Fibroblast of pulmonary artery (primary cell): ENCODE measurements at places on chromosomes 11 and 22.

DNA sequence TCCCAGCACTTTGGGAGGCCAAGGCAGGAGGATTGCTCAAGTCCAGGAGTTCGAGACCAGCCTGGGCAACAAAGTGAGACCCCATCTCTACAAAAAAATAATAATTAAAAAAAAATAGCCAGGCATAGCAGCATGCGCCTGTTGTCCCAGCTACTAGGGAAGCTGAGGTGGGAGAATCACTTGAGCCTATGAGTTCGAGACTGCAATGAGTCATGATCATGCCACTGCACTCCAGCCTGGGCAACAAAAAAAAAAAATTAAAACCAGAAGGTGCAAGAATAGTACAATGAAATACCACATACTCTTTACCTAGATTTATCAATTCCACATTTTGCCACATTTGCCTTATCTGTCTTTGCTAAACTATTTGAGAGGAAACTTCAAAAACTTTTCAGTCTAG lies 8.2 kb downstream of the DPF2 start:
- no peak for DNase-seq

GRCh38 chr11:78840200-78840599 lies 265.5 kb upstream of the NARS2 start:
- peak; percentile 29 for DNase-seq

DNA sequence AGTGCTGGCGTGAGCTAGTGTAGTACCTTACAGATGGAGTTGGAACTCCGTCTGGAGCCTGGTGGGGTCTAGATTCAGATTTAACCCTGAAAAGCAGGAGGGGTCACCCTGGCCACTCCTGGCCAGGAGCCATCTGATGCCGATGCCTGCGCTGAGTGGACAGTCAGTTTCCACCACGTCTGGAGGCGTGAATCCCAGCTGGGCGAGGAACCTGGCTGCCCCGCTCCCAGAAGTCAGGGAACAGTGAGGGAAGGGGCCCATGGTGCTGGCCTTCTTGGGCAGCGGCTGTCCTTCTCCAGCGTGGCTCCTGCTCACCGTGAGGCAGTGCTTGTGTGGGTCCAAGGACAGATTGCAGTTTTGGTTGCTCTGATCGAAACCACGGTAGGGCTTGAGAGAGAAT lies 76.3 kb downstream of the PARVB start:
- DNase-seq: no peak

DNA sequence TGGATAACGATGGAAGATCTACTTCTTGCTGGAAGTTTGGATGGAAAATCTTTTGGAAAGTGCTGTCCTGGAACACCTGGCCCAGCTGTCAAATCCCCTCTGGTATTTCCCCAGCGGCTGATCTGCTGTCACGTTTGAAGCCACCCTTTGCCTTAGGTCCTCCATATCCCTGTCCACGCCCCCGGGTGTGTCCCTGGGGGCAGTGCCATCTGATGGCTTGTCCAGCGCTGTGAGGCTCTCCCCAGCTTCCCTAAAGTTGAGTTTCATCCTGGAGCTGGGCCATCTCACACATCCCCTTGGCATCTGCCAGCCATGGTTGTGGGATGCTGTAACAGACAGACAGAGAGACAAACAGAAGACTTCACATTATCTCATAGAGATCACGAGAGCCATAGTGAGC lies 3.1 kb upstream of the IGLL1 start:
- DNase-seq: no peak

DNA sequence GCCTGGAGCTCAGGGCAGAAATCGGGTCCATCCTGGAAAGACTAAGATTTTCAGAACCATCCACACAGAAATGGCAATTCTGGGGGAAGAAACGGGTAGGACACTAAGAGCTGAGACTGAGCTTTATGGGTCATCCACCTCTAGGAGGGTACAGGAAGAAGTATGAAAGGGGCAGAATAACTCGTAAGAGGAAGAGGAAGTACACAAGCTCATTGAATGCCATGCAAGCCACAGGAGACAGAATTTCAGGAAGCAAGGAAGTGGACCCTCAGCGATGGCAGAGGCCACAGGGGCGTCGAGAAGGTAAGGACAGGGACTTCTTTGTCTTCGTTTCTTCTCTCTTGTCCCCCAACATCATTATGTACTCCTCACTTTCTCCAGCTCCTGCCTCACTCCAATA lies 169.6 kb downstream of the MAML2 start:
- DNase-seq: no peak

- DNase-seq: peak; percentile 7
Observed at GRCh38 chr11:119506436-119506835, 83.5 kb upstream of the THY1 start.

DNA sequence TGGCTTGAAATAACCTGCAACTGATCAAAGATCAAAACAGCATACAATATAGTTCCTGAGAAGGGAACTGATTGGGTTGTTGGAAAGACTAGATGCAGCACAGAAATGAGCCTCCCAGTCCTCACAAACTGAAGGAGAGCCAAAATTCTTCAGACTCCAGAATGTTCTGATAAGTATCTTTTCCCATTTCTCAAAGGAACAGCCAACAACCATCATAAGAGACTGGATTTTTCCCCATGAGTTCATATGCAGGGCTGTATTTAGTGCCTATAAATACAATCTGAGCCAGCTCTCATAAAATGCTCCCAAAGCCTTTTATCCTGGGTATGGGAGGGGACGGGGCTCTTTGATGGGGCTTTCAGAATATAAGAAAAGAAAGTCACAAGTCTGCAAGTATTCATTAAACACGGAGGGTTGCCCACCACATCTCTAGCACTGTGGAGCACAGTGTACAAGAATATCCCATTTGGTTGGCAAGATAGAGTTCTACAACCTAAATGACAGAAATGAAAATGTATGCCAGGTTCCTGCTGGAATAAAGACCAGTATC lies 50.7 kb upstream of the LYVE1 start:
- no peak for DNase-seq

DNA sequence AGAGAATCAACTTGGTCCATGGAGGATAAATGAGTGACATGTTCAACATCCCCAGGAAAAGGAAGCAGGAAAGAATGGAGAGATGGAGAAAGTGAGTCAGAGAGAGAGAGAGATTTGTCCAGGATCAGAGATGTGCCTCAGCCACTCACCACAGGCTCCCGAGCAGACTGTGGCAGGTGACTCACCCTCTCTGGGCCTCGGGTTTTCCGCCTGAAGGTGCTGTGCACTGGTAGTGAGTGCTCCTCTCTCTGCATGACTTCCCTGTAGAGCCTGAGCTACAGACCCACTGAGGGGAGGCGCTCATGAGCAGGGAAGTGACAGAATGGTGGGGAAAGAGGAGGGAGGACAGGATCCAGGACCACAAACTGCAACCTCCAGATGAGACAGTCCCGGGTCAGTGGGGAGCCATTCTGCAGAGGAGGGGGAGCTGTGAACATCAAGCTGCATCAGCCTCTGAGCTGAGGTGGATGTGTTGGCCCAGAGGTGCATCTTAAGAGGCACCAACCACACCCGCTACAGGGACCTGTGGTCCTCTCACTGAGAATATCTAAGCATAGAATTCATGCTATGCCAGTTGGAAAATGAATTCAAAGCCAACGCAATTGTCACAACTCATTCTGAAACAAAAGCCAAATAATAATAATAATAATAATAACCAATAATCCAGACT lies 433.4 kb downstream of the BRD1 start:
- DNase-seq: no peak

- DNase-seq: no peak
Observed at GRCh38 chr11:108797578-108798100, 132.8 kb downstream of the DDX10 start.

GRCh38 chr11:66111158-66111557 lies 41.1 kb downstream of the PACS1 start:
- no peak for DNase-seq

DNA sequence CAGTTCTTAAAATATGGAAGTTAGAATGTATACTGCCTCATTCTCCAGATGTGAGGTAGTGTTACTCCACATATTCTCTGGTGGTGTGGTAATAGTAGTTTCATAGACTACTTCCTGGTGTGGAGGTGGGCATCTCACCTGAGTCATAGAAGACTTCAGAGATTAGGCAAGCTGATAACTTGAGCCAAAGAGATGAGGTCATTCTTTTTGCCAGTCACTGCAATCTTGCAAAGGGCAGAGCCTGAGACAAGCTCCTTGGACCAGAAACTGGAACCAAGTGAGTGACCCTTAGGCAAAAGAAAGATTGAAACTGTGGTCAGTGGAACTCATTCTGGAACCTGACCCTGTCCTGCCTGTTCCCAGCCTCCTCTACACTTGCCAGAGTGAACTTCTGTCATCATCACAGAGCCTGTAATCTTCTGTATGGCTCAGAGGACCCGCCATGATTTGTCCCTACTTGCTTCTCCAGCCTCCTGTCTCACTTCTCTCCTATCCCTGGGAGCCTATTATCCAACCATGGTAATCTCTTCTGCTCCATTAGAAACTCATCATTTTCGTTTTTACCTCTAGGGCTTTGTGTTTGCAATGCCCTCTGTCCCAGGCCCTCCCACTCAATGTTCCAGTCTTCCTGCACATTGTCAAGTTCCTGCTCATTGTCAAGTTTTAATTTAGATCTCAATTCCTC lies 10.6 kb upstream of the CCDC83 start:
- peak; percentile 32 for DNase-seq

DNA sequence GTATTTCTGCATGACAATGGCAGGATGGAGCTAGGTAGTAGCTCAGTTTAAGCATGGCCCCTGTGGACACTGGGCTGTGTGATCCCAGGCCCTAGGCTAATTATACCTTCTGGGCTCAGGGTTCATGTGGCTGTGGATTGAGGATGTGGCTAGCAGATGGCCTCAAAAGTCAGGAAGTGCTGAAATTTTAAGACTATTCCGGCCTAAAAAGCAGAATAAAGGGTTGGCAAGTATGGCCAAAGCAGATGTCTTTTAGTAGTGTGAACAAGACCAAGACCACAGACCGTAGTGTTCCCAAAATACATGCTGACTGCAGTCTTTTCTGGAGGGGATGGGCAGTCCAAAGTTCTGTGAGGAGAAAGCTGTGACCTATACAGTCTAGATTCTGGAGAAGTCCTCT lies 115.7 kb upstream of the RAG2 start:
- DNase-seq: no peak

- DNase-seq: no peak
Observed at GRCh38 chr11:14366936-14367335, 8.0 kb upstream of the RRAS2 start.

DNA sequence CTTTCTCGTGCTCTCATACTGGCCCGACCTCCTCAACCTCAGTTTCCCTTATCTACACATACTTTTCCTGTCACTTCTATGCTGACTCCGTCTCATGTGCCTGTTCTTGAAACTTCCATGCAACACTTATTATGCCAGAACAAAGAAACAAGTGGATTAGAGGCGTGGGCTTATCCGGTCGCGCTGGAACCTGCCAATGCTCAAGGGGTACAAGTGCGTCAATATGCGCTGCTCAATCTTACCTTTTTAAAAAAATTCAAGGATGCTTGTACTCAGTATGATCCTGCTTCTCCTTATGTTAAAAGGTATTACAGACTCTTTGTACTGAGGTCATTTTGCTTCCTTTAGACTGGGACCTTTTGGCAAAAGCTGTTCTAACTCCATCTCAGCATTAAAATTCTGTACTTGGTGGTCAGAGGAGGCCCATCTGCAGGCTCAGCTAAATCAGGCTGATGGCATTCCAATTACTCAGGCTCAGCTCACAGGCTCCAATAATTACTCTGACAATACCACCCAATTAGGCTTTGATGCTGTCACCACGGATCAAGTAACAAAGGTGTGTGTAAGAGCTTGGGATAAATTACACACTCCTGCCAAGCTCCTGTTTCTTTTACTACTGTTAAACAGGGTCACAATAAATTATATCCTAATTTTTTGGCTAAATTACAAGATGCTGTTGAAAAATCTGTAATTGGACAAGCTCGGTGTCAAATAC lies 26.3 kb upstream of the ALDH3B2 start:
- no peak for DNase-seq

GRCh38 chr11:8031248-8032115 lies 44.3 kb downstream of the EIF3F start:
- DNase-seq: no peak

- no peak for DNase-seq
Observed at GRCh38 chr11:84264066-84264465, 977.9 kb upstream of the CCDC90B start.

DNA sequence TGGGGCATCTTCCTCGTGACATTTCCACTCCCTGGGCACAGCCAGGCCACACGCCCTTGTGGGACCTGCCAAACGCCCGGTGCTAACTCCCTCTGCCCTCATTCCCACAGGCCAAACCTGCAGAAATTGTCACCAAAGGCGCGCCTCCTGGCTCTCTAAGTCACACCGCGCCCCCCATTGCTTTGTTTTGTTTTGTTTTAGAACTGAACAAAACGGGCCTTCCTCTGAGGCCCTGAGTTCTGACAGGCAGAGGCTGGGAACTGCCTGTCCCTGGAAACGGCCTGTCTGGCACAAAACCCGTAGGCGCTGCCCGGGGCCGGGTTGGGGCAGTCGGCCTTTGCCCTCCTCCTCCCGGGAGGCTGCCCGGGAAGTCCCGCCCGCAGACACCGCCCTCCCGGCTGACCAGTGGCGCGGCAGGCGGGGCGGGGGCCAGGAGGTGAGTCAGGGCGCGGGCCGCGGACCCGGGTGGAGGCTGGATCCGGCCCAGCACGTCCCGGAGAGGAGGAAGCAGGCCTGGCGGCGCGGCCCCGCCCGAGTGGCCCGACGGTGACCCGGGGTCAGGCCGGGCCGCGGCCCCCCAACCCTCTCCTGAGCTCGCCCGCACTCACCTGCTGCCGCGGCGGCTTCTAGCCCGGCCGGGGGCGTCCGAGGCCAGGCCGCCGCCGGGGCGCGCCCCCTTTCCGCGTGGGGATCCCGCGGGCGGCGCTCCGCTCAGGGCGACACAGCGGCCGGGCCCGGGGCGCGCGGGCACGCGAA lies 465 bp downstream of the SUN2 start:
- DNase-seq: peak; percentile 68

DNA sequence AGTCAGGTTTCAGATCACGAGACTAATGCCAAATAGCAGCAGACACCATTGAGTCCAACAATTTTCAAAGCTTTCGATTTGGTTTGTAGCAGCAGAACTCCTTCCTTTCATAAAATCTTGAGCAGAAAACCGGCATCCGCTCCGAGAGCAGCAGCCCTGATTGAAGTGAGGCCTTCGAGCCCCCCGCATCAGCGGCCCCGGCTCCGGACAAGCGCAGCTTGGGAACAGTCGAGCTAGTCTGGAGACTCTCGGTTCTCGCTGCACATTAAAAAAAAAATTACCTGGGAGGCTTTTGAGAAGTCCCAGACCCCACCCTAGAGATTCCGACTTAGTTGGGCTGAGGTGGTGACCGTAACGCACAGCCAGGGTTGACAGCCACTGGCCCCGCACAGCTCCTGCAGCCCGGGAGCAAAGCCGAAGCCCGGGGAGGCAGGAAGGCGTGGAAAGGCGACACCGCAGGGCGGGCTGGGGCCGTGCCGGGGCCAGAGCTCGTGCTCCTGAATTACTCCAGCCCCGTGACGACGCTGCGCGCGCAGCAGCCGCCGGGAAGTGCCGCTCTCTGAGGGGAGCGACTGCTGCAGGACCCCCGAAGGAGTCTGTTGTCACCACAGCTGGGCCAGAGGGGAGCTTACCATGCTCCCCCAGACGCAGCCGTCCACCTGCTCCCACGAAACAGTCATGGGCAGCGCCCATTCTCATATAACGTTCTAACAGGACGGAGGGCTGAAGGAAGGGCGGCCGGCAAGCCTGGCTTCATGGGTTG lies 57.8 kb downstream of the SPATA19 start:
- DNase-seq: no peak
